ENCODE measurements at places on chromosomes 4 and X. TPM values are rescaled to one million over a fixed set of nuclear protein-coding genes. Genes with fewer than 3 reads are reported as not detected.

GRCh38 chr4:9918484-9918883, 102.8 kb downstream of the SLC2A9 start:
- no peak for DNase-seq

- DNase-seq: no peak
Observed at GRCh38 chr4:79983431-79983830, 89.6 kb downstream of the ANTXR2 start.

GRCh38 chr4:95191537-95191936, 357.2 kb downstream of the UNC5C start:
- DNase-seq: no peak

GRCh38 chr4:136320465-136320813, 1211.9 kb downstream of the PCDH18 start:
- no peak for DNase-seq

DNA sequence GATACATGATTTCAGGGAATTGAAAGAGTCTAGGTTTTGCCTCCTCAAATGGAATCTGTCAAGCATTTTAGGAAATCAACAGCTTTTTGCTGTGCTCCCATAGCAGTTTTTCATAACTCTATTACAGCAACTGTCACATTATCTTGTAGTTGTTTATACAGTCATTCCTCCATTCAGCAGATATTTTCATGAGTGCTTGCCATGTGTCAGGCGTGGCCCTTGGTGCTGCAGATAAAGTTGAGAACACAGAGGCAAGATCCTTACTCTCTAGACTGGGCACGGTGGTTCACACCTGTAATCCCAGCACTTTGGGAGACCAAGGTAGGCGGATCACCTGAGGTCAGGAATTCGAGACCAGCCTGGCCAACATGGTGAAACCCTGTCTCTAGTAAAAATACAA, 67.3 kb downstream of the MCUB start:
- DNase-seq: no peak

DNA sequence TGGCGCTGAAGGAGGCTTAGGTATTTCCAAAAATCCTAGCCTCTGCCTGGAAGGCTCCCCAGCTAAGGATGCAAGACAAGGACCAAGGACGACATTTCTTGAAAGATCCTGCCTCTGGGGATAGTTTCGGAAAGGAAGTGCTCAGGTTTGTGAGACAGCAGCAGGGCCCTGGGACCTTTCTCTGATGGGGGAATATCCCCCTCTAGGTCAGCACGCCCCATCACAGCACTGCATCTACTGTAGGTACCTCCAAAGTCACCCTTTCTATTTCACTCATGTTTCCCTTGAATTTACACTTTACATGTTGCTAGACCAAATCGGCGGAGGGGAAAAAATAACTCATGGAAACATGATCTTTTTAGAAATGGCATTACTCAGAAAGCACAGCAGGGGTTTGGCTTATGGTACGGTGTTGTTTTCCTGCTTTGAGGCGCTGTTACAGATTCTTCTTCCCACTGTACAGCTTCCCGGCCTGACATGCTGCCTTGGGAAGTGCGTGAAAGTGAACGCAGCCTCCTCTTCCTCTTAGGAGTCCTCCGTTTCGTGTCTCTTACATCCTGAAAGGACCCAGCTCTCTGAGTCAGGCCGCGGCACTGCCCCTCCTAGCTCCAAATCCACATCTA, 77.2 kb upstream of the DHRSX start:
- no peak for DNase-seq

GRCh38 chr4:159069922-159070321, 33.0 kb upstream of the RAPGEF2 start:
- DNase-seq: peak; percentile 58

GRCh38 chr4:120225527-120225926, 158.9 kb upstream of the MAD2L1 start:
- DNase-seq: no peak

GRCh38 chr4:172141025-172141424, 327.8 kb downstream of the GALNTL6 start:
- no peak for DNase-seq

DNA sequence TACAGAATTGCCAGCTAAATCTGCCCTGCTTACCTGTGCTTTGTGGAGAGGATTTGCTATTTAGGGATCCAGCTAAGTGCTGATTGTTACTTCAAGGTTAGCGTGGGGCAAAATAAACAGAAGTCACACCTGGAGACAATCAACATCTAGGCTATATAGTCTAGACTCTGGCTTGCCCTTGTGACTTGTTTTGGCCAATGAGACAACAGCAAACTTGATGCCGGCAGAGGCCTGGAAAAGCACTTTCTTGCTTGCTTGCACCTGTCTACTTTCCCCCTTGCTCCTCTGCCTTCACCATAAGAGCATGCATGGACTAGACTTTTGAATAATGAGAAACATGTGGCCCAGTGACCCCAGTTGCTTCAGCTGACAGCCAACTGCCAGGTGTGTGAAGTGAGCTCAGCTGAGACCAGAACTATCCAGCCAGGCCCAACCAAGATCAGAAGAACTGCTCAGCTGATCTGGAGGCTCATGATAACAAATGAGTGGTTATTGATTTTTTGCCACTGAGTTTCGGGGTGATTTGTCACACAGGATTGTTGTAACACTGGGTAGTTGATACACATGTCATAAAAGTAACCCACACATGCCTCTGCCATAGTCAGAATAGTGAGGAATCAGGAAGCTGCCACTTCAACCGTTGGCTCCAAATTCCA, 164.4 kb downstream of the RBMX2 start:
- no peak for DNase-seq

DNA sequence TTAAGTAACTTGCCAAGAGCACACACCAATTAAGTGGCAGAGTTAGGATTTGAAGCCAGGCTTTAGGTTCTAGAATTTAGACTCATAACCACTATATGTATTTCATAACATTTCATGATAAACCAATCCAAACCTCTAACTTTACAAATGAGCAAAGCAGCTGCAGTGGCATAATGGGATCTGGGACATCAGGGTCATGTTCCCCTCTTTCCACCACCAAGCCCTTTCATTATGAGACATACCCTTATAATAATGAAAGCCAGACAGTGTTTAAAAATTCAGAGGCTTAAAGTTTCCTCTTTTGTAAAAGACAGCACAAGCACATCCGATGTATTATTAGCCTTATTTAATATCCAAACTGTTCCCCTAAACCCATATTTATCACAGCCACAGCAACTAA, 28.3 kb upstream of the AMELX start:
- no peak for DNase-seq

GRCh38 chr4:145784036-145784435, 104.1 kb downstream of the C4orf51 start:
- no peak for DNase-seq

GRCh38 chrX:71923516-71923915, 12.9 kb downstream of the NHSL2 start:
- DNase-seq: no peak

DNA sequence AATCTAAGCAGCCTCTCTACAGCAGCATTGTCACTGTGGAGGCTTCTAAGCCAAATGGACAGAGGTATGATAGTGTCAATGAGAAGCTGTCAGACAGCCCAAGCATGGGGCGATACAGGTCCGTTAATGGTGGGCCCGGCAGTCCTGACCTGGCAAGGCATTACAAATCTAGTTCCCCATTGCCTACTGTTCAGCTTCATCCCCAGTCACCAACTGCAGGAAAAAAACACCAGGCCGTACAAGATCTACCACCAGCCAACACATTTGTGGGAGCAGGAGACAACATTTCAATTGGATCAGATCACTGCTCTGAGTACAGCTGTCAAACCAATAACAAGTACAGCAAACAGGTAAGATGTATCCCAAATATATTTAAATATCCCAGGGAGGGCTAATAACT, 4.1 kb downstream of the PCDH7 start:
- no peak for DNase-seq

GRCh38 chrX:24396931-24397279, 36.5 kb downstream of the SUPT20HL1 start:
- no peak for DNase-seq

DNA sequence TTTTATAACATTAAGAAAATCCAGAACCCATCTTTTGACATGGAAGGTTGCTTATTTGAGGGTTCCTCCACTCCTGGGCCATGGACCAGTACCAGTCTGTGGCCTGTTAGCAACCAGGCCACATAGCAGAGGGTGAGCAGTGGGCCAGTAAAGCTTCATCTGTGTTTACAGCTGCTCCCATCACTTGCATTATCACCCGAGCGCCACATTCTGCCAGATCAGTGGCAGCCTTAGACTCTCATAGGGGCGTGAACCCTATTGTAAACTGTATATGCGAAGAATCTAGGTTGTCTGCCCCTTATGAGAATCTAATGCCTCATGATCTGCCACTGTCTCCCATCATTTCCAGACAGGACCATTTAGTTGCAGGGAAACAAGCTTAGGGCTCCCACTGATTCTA, 58.6 kb downstream of the NDST4 start:
- DNase-seq: no peak

DNA sequence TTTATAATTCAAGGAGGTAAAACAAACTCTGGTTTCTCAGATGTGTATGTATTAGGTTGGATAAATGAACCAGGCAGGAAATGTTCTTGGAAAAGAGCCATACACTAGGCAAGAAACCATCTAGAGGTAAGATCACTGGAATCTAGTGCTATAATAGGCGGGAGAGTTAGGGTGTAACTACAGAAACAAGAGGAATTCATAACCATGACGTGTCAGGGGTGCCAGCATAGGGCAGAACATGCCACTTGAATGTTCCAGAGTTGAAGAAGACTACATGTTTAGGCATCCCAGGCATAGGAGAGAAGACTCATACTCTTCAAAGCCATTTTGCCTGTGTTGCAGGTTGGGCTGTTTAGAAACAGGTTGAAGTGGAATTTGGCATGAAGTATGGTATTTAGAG, 198.7 kb downstream of the CCNG2 start:
- no peak for DNase-seq

DNA sequence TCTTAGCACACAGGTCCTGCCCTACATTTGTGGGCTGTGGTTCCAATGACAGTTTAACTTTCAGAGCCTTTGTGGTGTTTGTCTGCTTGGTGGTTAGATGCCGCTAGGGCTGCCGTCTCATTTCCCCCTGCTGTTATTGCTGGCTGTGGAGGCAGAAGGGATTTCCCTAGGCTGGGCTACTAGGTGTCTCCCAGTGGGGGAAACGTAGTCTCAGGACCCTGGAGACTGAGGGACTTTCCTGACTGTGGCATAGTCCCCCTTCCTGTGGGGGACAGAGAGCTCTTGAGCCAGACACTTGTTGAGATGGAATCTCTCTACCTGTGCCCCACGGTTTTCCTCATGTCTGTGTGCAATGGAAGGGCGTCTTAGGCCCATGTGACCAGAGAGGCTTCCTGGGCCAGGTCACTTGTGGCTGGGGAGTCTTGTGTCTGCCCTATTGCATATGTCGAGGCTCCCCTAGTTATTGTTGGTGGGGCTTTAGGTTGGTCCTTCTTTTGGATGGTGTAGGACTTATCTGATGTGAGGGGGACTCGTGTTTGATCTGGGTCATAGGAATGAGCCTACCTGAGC, 68.2 kb downstream of the ARHGAP10 start:
- no peak for DNase-seq

GRCh38 chr4:165085946-165086345, 26.7 kb downstream of the TMEM192 start:
- no peak for DNase-seq

GRCh38 chrX:80808881-80809411, 731 bp downstream of the BRWD3 start:
- no peak for DNase-seq

DNA sequence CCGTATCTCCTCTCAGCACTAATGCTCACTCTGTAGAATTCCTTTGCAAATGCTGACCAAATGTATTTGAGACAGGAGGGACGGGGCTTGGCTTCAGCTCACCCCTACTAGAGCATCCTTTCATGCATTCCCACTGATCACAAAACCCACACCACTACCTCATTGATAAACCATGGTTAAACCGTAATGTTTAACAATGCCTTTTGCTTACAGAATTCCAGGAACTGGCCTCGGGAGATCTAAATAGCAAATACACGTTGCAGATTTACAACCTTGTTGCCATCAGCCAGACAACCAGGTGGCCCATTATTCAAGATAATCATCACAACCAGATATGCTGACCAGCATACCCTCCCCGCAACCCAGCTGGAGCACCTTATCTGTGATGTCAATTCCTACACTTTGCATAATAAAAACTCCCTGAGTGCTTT, 391.9 kb downstream of the KCTD8 start:
- DNase-seq: no peak

- no peak for DNase-seq
Observed at GRCh38 chr4:82611982-82612381, 50.2 kb upstream of the TMEM150C start.

DNA sequence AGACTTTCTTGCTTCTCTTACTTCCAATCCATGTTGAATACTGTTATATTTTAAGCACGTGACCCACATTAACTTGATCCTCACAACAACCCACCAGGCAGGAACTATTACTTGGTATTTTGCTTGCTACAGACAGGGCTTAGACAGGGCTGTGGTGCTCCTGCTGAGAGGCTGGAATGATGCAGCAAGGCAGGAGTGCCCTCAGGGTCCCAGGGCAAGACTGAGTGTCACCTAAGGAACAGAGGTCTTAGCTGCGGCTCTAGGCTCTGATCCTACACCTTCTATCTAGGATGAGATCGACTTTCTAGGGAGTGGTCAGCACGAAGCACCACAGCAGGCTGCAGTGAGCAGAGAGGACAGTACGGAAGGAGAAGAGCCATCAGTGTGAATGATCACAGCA, 20.0 kb downstream of the TAPT1 start:
- no peak for DNase-seq

DNA sequence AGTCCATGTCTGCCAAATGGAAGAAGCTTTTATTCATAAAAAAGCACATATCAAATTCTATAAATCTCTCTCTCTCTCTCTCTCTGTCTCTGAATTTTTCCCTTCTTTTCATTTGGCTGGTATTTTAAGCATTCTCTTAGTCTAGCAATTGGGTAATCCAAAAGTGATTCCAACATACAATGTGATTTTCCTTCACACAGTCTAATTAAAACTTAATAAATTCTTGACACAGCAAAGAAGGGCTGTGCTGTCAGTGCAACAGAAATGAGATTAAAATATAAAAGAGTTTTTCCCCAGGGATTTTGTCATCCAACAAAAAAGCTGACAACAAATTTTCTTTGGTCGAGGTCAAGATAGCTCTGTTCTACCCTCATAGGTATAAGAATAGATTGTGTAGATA, 216.9 kb downstream of the CENPC start:
- DNase-seq: no peak

Gene UNC5C
- under 0.01 TPM for total RNA-seq

Gene TMEM144
- 2.2 TPM for total RNA-seq

Gene NEIL3
- total RNA-seq: 10.3 TPM

Gene AMBN
- not detected for total RNA-seq

Gene RAB41
- total RNA-seq: not detected

Gene NWD2
- not detected for total RNA-seq

Gene PRRG3
- total RNA-seq: not detected

Gene FGFBP2
- total RNA-seq: not detected

Gene GABRE
- total RNA-seq: 1.3 TPM

Data from IMR-90 (cell line).